NCI-H2081 treated with DMSO at 0.1 percent for 48 hours (cell line): ENCODE measurements at places on chromosomes 2 and 18.

- no peak for DNase-seq
Observed at GRCh38 chr18:59742325-59743111, 45.3 kb upstream of the CCBE1 start.

- DNase-seq = no peak
Observed at GRCh38 chr18:49944663-49945062, 131.3 kb upstream of the ACAA2 start.

GRCh38 chr2:150609831-150610582 is 122.5 kb upstream of the RND3 start:
- no peak for DNase-seq

GRCh38 chr2:156652691-156653090 is 216.5 kb downstream of the GPD2 start:
- DNase-seq = no peak

DNA sequence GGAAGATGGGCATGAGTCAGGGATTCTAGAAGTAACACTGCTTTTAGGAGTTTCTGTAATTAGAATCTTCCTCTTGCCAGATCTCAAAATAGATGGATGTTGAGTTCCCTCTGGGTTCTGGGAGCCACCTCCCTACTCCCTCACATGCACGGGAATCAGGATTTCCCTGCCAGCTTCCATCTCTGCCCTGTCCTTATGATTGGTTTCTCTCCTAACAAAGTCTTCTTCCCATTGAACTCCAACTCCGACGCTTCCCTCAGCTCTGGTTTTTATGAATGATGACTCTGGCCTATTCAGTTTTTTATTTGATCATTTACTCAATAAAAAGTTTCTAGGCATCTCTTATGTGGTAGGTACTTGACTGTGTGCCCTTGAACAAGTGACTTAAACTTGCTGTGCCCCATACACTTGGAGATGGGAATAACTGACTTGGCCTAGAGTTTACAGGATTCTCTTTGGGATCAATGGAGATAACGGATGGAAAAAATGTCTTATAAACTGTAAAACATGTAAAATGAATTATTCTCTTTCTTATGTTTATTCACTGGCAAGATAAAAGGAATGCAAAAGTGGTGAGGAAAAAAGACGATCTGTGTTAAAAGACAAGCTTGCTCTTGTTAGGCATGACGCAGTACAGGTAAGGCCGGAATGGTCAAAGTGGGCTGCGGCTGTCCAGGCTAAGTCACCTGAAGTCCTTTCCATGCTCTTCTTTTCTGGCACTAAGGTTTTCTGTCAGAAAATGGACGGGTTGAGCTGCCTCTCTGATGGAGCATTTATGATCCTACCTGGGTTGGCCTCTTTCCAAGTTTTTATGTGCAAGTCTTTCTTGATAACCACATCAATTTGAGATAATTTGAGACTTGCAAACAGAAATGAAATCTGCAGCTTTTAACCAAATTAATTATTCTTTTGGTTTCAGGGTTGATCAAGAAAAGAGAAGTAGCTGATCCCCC is 199.6 kb downstream of the MYCN start:
- no peak for DNase-seq

DNA sequence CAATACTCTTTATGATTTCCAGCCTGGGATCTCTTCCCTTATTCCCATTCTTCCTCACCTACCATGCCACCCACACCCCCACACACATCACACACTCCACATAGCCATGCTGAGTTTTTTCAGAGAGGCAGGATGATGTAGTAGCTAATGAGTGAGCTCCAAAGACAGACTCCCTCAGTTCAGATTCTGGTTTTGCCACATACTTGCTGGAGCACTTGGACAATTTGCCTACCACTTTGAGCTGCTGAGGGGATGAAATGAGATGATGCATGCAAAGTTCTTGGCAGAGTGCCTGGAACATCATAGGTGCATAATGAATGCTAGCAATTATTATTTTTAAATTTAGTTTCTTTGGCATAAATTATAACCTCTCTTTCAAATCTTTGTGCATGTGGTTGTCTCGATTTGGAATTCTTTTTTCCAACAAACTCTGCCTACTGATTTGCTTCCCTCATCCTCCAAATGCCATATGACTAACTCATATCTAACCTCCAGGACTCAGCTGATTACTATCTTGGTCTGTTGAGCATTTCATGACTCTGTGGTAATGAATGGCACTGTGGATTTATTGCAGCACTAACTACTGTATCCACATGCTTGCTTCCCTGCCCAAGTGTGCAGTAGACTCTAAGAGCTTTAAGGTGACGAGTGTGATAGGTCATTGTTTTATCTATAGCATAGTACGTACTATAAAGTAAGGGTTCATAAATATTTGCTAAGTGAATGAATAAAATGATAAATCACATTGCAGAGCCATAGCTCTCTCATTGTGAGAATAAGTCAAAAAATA is 99.1 kb downstream of the TACR1 start:
- no peak for DNase-seq

GRCh38 chr2:217929272-217929671 is 73.5 kb downstream of the TNS1 start:
- no peak for DNase-seq

- DNase-seq = no peak
Observed at GRCh38 chr18:25535495-25535894, 183.5 kb upstream of the ZNF521 start.

GRCh38 chr2:157185476-157186227 is 71.9 kb upstream of the GALNT5 start:
- no peak for DNase-seq

GRCh38 chr2:58109481-58109880 is 62.9 kb downstream of the VRK2 start:
- DNase-seq = no peak

GRCh38 chr2:101706819-101707177 is 9.3 kb downstream of the MAP4K4 start:
- DNase-seq = no peak

DNA sequence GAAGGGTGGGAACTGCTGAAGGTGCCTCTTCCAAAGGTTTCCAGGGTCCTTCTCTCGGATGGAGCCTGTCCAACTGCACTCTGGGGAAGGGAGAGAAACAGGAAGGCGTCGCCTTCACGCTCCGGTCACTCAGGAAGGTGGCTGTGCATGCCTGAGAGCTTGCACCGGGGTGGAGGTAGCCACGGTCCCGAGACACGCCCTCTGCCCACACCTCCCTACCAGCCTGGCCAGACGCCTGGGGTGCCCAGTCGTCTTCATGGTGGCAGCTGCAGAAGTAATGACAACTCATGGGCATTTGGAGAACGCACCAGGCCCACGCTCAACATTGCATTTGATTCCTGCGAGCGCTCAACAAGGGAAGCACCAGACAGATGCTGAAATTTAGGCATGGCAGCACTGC is 59.9 kb downstream of the ADNP2 start:
- no peak for DNase-seq

DNA sequence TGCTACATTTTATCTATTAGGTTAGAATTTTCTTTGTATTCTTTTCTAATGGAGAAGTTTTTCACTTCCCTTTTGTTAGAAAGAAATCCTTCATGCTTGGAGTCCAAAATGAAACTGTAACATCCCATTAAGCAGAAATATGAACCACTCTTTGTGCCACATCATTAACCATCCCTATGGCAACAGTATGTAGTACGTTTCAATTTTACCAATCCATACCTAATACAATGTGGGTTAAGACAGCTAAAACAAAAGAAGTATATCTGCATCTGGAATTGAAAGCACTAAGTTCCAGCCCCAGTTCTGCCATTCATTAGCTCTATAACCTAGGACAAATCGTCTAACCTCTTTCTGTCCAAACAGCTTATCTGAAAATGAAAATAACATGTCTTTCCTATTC is 409.2 kb upstream of the SPHKAP start:
- DNase-seq = no peak

- DNase-seq = no peak
Observed at GRCh38 chr2:108820482-108820881, 33.9 kb downstream of the CCDC138 start.

DNA sequence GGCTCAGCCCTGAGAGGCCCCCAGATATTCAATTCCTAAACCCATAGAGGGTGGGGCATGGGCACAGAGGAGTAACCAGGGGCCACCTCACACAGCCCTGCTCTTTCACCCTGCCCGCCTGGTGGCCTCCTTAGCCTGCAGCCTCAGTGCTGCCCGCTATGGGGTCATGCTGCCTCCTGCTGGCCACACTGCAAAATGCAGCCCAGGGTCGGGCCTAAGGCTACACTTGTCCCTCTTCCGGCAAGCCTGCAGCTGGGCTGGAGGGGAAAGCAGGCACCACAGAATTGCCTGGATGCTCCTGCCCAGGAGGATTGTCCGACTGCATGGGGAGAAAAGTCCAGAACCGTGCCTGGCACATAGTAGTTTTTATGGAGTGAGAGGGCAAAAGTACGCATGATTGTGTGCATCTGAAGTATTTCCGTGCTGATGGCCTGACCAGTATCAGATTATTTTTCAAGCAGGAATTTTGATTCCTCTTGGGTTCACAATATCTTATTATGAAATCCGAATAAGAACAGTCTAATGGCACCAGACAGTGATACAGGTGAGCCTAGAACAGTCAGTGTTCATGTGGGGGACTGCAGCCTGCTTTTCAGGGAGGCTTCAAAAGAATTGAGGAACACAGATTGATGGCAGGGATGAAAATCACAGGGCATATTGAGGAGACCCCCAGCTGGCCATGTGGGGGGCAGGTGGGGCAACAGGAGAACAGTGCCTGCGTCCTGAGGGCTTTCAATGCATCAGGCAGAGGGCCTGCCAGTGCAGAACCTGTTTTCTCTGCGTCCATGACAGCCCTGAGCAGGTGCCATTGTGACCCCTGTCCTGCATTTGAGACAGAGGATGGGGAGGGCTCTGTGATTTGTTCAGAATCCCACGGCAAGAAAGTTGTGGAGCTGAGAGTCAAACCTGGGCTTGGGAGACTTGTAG is 51.2 kb upstream of the ALPP start:
- DNase-seq = no peak

GRCh38 chr2:68377137-68377780 is 12.2 kb downstream of the PLEK start:
- no peak for DNase-seq

- no peak for DNase-seq
Observed at GRCh38 chr2:37570773-37571586, 100.5 kb downstream of the CDC42EP3 start.
